ENCODE measurements at places on chromosomes 4 and X.

- peak; percentile 68 for DNase-seq
These were observed 35.3 kb upstream of the VSIG4 start for GRCh38 chrX:66074920-66075879.

DNA sequence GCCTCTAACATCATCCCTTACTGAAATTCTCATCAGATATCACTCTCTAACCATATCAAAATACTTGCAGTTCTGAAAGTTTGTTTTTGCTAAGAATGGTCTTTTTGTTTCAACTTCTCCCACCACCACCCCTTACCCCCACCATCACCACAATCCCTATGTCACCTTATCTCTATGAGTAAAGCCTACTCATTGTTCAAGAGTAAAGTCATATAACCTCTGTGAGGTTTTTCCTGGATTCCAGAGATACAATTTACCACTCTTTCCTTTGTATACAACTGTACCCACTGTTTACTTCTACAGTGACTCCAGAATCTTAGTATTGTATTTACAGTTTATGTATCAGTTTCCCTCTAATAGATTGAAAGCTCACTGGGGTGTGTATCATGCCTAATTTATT, 158.0 kb upstream of the PCDH10 start:
- DNase-seq = no peak

- DNase-seq = no peak
These were observed 36.6 kb downstream of the WFS1 start for GRCh38 chr4:6306299-6306698.

- DNase-seq = no peak
These were observed 27.3 kb downstream of the CT45A1 start for GRCh38 chrX:135740681-135741149.

GRCh38 chr4:27381815-27382214, 521.2 kb downstream of the STIM2 start:
- DNase-seq = no peak

GRCh38 chrX:136626237-136626636, 21.7 kb upstream of the CD40LG start:
- DNase-seq = no peak

GRCh38 chrX:96971812-96972211, 88.1 kb downstream of the RPA4 start:
- no peak for DNase-seq

DNA sequence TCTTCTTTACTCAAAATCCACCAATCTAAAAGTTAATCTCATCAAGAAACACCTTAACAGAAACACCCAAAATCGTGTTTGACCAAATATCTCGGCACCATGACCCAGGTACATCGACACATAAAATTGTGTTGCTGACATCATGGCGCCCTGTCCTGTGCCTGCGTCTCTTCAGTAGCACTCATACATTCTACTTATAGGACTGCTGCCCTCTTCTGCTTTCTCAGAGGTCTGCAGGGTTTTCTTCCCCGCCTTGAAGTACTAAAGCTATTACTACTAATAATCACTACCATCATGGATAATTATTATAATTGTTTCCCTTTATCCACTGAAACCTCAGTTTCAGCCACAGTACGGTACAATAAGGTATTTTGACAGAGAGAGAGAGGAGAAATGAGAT, 1403.1 kb upstream of the TENM3 start:
- DNase-seq = no peak

DNA sequence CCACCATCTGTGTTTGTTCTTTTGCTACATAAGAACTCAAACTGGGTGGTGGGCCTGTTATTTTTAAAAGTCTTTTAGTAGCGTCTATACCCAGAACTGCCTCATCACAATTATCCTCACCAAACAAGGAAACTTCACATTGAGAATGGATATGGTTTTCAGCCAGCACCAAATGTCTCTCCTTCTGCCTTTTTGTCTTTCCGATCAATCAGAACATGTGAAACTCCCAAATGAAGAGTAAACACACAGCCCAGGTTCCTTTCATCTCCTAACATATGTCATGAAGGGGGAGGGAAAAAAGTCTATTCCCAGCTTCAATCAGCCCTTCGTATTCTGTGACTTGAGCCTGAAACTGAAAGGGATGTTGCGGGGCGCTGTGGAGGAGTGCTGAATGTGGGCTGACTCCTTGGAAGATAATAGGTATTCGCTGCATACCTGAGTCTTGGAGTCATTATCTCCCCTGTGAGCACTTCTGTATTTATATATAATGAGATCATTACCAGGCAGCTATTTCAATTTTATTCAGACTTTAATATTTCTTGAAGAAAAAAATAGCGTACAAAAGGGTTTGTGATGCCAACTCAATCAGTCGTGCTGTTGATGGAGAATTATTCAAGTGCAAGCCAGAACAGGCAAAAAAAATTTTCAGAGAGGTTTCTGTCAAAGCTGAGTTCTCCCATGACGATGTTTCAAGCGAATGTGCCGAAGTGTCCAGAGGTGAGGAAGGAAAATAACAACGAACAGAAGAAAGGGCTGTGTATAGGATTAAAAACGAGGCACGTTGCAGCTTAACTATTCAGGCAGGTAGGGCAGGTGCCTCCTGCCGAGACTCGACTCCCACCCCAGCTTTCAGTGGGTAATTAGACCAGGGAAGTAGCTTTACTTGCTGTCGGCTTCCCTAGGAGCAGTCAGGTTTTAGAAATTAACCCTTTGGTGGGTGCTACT, 163.9 kb upstream of the NOCT start:
- no peak for DNase-seq

DNA sequence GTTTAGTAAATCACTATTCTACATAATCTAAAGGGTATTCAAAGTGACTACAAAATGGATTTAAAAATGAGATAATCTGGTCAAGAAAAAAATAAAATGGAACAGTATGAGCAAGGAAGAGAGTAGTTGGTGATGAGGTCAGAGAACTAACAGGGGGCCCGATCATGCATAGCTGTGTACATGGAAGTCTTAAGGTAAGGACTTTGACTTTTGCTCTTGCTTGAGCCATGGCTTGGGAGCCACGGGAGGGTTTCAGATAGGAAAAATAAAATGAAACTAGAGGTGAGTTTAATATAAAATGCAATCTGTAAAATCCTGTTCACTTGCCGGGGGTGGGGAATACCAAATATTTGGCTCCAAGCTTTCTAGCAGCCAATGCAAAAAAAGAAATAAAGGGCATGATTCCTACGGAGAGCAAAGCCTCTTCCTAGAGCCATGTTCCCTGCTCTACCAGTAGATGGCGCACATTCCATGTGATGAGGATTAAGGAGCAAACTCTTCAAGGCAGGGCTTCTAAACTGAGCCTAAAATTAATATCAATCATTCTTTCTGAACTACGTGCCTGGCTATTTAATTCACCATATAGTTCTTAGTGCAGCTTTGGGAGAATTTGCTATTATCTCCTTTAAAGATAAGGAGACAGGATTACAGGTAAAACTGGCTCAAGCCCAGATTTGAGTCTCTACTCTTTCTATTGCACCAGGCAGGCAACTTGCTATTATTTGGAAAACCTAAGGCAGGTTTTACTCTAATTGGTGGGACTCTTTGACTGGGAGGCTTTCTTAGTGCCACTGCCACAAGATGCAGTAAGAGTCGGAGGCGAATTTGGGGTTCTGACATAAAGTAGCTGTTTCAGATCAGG, 6.8 kb upstream of the CLCN5 start:
- peak; percentile 50 for DNase-seq

DNA sequence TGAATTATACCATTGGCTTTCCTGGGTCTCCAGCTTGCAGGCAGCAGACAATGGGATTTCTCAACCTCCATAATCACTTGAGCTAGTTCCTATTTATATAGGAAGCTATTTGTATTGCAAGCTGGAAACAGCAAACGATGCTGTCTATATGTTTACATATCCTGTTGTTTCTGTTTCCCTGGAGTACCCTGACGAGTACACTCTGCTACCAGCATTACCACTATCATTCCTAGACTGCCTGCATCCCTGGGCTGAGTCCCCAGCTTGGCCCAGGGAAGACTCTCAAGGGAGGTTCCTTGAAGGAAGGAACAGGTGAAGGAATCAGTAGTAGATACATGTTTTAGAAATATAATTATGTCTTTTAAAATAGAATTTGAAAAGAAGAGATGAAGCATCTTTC, 81.4 kb downstream of the EVC2 start:
- no peak for DNase-seq

- DNase-seq = no peak
These were observed 1.7 kb upstream of the MAGEH1 start for GRCh38 chrX:55450259-55450658.

DNA sequence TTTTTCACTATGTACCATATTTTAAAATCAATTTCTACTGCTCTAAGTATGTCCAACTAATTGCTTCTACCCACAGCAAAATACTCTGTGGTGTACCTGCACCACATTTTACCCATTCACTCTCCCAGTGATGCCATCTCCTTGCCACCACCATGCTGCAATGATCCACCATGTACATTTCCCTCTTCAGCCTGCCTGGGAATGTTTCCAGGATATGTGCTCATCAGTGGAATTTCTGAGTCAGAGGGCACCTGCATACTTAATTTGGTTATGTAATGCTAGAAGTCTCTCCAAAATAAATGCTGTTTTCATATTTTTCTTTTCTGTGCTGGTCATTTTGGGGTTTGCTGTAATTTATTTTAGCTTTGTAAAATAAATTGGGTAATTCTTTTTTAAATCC, 33.2 kb upstream of the OCIAD2 start:
- DNase-seq = no peak

DNA sequence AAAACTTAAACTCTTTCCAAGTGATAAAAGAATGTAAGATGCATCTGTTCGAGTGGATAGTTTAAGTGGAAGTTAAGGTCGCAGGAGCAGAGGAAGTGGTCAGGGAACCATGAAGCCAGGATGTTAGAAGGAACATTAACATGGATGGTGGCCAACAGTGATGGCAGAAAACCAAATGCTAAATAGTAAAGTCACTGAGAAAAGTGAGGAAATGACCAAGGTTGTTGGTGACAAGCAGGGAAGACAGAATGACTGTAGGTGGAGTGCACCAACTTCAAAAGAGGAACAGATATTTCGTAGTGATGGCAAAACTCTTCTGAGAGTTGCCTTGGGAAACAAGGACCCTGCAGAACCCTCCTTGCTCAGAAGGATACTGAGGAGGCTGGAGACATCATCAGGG, 226.2 kb downstream of the PALLD start:
- DNase-seq = no peak

- no peak for DNase-seq
These were observed 21.9 kb downstream of the CCKAR start for GRCh38 chr4:26468283-26468949.
